ENCODE measurements at places on chromosomes 1 and 21.

DNA sequence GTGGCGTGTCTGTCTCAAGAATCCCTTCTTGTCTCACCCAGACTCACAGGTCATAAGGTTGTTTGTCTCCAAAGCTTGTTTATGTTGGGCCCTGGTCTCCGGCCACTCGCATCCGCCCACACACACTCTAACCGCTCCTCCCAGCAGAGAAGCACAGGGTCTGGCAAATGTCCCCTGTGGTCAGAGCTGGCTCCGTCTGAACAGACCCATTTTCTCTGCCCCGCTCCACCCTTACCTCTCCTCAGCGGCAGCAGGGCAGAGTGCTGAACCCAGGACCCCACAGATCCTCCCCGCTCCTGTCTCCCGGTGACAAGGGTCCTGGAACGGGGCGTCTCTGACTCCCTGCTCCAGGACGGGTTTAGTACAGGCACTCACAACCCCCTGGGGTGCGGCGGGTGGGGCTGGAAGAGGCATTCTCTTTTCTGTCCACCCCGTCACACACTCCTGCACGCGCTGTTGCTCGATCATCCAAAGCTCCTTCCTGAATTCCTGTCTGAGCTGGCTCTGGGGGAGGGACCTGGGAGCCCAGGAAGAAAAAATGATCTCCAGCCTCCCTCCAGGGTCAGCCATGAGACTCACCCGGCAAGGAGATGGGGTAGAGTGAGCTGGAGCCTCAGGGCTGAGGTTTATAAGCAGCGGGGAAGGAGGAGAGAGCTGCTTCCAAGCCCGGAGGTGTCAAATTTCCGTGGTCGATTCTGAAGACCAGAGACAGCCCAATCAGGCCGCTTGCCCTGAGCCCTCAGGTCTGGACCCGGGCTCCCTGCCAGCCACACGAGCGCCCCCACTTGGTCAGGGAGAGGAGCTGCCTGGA is at the start of gene S100A13:
Gene S100A13, minus strand, starts transcription at position 602 of the 811 bp plus-strand sequence. CDS start 1,033 bp downstream, outside the sequence.
- peak; percentile 77 for DNase-seq

DNA sequence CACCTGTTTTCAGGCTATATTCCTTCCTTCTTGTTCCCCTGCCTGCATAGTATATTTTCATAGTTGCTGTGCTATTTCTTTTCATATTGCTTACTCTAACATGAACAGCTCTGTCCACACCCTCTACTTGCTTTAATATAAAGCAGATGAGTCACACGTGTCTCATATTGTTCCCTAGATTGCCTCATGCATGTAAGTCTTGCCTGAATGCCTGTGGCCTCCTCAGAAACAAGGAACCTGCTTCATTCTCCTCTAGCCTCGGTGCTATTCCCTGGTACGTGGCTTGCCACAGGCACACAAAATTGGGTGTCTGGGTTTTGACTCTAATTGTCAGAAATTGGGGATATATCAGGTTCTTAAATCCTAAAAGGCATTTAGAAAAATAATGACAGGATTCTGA is 16.5 kb upstream of the PKP1 start:
- DNase-seq = no peak

GRCh38 chr1:184019506-184019905 is 18.0 kb downstream of the COLGALT2 start:
- DNase-seq = peak; percentile 91

GRCh38 chr1:223210788-223211120 is 67.7 kb upstream of the TLR5 start:
- DNase-seq = no peak

- no peak for DNase-seq
Observed at GRCh38 chr1:167184081-167184480, 36.6 kb upstream of the POU2F1 start.

DNA sequence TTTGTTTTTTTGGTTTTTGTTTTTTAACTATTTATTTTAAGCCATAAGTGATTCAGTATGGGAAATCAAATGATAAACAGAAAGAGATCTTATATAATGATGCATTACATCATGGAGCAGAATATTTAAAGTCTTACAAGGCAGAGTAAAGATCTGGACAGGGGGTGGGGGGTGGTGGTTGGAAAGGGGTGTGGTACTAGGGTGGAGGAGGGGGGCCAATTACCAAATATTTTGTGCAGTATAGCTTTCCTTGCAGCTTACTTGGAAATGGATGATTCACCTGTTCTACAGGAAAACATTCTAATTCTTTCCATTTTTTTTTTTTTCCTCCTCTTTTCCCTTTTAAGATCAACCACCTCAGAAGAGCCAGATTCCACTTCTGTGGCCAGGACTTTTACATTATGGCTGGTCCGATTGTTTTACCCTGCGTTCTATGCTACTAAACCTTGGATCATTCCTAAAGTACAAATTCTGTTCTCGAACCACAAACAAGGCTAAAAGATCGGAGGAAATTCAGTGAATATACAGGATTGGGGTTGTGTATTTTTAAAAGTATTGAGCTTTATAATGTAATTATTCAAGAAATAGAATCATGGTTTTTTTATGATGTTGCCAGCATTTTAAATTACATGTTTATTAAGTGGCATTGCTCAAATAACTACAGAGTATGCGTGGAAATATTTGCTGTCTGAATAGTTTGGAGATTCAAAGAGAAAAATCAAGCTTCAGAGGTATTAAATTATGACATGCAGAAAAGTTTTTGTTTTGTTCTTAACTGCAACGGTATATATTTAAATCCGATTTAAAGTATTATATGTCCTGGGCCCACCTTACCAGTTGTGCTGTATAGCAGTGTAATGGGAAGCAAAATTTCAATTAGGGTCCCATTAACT is 859.5 kb downstream of the USP25 start:
- DNase-seq = peak; percentile 59

DNA sequence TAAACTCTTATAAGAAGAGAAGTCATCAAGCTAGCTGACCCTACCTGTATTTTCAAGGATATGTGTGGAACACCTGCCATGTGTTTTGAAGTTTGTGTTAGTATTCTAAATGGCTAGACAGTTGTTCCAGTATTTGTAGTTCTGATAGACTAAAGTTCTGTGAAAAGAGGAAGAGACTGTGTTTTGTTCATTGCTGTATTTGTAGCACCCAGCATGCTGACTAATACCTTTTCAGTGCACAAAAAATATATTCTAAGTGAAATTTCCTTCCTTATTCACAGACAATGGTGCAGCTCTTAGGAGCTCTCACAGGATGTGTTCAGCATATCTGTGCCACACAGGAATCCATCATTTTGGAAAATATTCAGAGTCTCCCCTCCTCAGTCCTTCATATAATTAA is 8.2 kb upstream of the METTL18 start:
- DNase-seq = peak; percentile 48

- no peak for DNase-seq
Observed at GRCh38 chr1:15362737-15363128, 47.0 kb upstream of the EFHD2 start.

DNA sequence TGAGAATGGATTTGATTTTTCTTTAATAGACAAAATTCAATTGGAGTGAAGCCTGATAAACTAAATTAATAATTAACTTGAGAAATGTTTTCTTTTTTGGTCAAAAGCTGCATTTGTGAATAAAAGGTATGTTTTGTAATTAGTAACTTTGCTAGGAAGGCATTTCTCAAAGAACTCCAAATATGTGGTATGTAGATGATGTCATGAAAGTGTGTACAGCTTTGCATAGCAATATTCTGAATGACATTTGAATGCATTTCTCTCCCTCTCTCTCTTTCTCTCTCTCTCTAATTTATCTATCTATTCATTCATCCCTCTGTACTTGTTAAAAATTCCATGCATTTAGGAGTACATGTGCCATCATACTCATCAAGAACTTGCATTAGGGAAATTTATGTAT is 109.1 kb upstream of the ADAMTS5 start:
- DNase-seq = no peak

GRCh38 chr1:240314845-240315801 is 223.4 kb downstream of the FMN2 start:
- no peak for DNase-seq

DNA sequence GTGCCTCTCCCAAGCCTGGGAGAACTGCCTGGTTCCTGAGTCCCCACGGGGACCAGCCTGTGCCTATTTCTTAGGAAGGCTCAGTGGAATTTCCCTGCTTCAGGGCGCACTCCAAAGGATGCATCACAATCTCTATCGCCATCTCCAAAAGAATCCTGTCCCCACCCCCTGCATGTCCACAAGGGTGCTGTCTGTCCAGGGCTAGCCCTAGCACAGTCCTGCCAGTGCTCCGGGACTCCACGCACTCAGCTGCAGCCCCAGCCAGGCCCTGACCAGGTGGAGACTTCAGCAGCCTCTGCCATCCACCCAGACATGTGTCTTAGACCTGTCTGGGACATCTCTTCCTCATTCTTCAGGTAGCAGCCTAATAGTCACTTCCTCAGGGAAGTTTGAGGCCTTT is 199.7 kb downstream of the GRIK3 start:
- no peak for DNase-seq

- DNase-seq = no peak
Observed at GRCh38 chr1:166169182-166169581, 2.4 kb upstream of the FAM78B start.

DNA sequence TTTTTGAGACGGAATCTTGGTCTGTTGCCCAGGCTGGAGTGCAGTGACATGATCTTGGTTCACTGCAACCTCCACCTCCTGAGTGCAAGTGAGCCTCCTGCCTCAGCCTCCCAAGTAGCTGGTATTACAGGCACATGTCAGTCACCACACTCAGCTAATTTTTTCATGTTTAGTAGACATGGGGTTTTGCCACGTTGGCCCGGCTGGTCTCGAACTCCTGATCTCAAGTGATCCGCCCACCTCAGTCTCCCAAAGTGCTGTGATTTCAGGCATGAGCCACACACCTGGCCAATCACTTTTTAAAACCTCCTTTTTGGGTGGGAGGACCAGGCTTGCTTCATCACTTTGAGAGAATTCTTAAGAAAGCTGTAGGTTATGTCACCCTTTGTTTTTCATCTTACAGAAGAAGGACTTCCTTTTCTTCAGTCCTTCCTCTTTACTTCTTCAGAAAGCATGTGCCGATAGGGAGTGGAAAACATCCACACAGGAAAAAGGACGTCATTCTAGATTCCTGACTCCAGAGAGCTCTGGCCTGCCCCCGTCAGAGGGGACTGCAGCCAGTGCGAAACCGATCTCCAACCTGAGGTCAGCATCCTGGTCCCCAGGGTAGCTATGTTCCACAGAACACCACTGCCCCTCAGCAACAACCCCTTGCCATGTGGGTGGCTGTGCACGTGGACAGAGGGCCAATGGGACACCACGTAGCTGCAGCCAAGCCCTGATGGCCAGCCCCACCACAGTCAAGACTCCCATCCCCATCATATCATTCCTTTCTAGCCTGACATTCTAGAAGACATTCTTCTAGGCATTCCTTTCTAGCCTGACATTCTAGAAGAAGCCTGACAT is 21.9 kb downstream of the NCF2 start:
- DNase-seq = peak; percentile 28

GRCh38 chr21:34649400-34649799 is 19.4 kb upstream of the CLIC6 start:
- no peak for DNase-seq

- DNase-seq = peak; percentile 74
Observed at GRCh38 chr1:12615159-12615864, 2.7 kb downstream of the DHRS3 start.

- no peak for DNase-seq
Observed at GRCh38 chr1:1175221-1176062, 1.8 kb downstream of the TTLL10 start.

- no peak for DNase-seq
Observed at GRCh38 chr1:68174738-68175113, 57.6 kb downstream of the WLS start.

GRCh38 chr1:10431070-10431730 is 967 bp downstream of the CENPS start:
- peak; percentile 16 for DNase-seq

GRCh38 chr21:45299864-45300785 is 12.4 kb upstream of the POFUT2 start:
- DNase-seq = no peak
